NCI-H146 (cell line): ENCODE measurements at places on chromosomes 4 and X.
A peak's percentile ranks its signal among the peaks of the same experiment; 100 is the strongest.

- no peak for DNase-seq
These were observed 100.0 kb downstream of the HMX1 start for GRCh38 chr4:8771666-8772065.

GRCh38 chrX:42823443-42823842, 45.5 kb upstream of the PPP1R2C start:
- DNase-seq, result no peak

DNA sequence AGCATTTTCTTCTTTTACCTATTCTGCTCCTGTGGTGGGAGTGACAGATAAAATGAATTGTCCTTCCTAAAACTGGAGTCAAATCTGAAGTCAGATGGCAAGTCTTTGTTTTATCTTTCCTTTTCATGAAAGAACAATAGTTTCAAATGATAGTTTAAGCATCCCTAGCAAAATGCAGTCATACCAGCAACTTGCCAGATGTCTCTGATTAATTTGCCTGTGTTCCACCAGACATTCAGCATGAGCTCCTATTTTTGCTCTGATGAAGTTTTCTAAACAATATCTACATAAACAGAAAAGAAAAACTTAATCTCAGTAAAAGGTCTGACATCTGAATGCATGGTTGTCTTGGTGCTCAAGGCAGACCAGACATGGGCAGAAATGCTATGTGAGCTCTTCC, 15.2 kb downstream of the PRKG2 start:
- DNase-seq, result no peak

DNA sequence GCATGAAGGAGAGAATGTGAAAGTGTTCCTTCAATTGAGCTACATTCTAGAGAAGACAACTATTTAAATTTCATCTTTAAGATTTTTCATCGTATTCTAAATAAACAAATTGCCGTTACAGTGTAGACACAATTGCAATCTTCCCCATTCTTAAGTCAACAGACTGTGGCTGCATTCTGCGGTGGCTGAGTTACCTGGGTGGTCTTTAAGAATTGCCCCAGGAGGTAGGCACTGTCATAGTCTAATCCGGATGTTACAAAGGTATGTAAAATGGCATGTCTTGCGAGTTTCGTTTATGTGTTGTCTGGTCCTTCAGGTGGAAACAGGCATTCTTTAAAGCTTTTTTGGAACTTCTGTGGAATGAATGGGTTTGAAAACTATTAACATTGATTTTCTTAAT, 586.1 kb upstream of the PITX2 start:
- DNase-seq, result no peak

GRCh38 chr4:57075367-57075766, 34.8 kb downstream of the IGFBP7 start:
- no peak for DNase-seq

- DNase-seq, result no peak
These were observed 263.2 kb upstream of the ITM2A start for GRCh38 chrX:79630033-79631009.

- no peak for DNase-seq
These were observed 5.2 kb downstream of the HTT start for GRCh38 chr4:3079694-3080123.

GRCh38 chrX:119145241-119145653, 17.6 kb upstream of the KIAA1210 start:
- DNase-seq, result no peak

GRCh38 chr4:80221161-80221560, 23.9 kb downstream of the PRDM8 start:
- peak; percentile 46 for DNase-seq

DNA sequence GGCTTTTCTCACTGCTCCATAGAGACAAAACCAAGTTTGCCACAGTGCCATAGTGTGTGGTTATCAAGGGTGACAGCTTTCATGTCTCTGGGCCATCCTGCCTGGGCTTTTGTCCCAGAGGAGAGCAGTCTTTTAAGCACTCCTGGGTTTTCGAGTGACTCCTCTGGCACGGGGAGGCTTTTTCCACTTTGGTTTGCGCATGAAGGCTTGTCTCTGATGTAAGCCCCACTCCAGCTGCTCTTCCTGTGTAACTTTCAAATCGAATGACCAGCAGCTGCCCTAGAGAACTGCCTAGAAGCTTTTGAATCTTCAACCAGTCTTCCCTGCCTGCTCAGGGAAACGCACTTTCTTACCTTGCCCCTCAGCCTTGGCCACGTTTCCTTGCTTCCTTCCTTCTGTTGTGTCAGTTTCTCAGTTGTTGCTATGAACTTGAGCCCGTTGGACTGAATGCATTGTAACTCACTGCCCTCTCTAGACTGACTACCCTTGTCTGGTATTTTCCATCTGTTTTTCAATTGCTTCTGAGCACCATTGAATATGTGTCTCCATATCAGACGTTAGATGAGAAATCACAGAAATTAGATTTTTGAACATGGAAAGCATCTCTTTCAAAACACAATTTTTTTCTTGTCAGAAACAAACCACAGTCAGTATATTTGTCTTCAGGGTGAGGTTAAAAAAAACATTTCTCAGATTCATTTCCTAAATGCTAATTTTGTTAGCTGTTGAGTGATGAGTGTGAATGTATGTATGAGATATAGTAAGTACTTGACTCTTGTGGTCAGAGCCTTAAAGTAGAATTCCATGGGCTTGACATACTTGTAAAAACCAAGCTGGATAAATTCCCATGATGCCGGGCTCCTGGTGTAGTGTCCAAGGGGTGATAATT, 45.3 kb downstream of the SLC9A6 start:
- DNase-seq, result no peak

DNA sequence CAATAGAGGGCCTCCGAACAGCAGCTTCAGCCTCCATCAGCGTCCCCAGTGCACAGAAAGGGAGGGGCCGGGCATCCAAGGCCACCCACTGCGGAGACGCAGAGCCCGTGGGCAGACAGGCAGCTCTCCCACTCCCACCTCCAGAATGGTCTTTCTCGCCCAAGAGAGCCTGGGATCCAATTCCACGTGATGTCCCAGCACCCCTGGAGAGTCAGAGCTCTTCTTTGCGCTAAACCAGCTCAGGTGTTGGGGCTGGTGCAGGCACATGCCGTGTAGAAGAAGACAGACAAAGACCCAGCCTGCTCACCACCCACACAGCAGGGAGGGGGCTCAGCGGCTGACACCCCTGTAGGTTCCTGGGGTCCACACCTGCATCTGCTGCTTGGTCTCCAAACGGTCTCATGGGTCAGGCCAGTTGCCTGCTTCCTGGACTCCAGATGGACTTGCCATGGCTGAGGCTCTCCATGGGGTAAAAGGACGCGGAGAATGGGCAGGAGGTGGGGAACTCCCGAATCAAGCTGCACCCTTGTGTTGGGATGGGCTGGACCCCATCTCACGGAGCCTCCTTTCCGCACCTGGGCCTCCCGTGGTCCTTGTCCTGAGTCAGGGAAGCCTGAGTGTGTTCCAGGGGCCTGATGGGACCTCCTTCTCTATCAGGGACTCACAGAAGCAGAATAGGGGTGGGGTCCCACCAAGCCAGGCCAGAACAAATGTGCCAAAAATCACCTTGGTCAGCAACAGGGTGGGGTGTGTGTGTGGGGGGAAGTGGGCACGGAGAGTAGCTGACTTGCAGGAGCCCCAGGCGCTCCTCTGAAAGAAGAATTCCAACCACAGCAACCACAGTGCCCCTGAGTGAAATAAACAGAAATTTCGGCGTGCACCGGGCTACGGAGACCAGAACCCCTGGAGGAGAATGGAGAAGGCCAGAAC, 11.6 kb upstream of the ASMTL start:
- no peak for DNase-seq

DNA sequence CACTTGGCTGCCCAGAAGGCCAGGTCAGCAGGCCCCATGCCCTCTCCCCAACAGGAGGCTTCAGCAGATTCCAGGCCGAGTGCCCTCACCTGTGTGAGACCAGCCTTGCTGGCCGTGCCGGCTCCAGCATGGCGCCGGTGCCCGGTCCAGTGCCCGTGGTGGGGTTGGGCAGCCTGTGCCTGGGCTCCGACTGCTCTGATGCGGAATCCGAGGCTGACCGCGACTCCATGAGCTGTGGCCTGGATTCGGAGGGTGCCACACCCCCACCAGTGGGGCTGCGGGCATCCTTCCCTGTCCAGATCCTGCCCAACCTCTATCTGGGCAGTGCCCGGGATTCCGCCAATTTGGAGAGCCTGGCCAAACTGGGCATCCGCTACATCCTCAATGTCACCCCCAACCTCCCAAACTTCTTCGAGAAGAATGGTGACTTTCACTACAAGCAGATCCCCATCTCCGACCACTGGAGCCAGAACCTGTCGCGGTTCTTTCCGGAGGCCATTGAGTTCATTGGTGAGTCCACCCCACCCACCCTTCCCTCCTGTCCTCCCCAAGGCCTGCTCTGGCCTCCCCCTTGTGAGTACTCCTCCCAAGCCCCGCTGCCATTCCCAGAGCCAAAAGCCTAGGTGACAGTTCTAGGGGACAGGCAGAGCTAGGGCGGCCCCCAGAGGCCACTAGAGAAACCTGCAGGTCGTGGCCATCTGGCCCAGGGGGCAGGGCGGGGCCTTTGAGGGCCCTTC, 2.3 kb downstream of the DUSP9 start:
- peak; percentile 61 for DNase-seq

- DNase-seq, result no peak
These were observed 515.7 kb downstream of the BCOR start for GRCh38 chrX:39582091-39582490.

GRCh38 chr4:106941841-106942240, 94.3 kb downstream of the DKK2 start:
- no peak for DNase-seq

- DNase-seq, result no peak
These were observed 173.8 kb downstream of the ADGRL3 start for GRCh38 chr4:61373901-61374440.

GRCh38 chrX:69285401-69285877, 120.2 kb upstream of the PJA1 start:
- DNase-seq, result no peak

DNA sequence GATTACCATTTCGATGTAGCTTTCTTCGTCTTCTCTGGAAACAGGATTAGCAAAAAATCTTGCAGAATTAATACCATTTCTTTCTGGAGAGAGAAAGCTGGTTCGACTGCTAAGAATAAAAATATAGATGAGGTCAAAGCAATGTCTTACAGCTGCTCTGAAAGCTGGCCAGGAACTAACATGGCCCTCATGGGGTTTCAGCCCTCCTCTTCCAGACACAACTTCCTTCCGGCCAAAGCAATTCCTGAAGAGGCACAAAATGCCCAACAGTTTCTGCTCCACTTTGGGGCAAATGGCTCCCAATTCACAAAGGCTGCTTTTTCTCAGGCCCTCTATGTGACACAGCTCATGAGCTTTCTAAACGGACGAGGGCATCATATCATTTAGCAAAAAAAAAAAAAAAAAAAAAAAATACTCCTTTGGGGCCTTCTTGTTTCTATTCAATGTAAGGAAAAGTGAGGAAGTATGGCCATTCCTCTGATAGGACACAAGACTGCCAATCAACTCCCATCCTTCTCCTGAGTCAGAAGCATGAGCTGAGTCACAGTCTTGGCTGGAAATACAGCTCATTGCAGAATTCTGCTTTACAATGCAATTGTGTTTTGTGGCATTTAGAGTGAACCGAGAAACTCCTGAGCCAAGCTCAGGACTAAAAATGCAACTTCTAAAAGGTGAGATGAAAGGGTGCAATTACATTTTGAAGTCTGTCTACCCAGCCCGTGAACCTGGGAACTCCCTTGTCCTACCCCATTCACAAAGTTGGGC, 42.7 kb upstream of the CTAG2 start:
- no peak for DNase-seq

DNA sequence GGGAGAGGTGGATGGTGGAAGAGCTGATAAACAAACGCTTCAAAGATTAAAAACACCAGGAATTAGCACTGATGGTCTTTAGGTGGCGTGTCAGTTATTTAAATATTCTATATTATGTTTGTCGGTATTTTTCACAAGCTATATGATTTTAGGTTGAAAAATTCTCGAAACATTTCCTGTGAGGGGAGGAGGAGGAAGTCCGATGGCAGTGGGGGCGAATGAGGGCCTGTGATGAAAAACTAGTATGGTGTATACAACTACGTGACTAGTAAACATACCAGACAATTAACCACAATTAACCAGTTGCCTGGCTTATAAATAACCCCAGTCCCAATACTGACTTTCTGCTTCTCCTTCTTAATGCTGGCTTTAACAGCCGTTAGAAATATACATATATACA, 595 bp upstream of the NAP1L2 start:
- DNase-seq, result no peak
